Esophagus squamous epithelium (tissue), 5 donors: ENCODE measurements at places on chromosomes 7 and 10.

- H3K4me3 ChIP-seq, result no peak overlapping the region
- no peak overlapping the region for H3K27ac ChIP-seq
- no peaks in the 10 kb centered on the region for H3K4me1 ChIP-seq
- DNase-seq, result no peak
- no peaks in the 10 kb centered on the region for H3K27me3 ChIP-seq
These were observed 15.6 kb upstream of the RTKN2 start for GRCh38 chr10:62284221-62284620.

GRCh38 chr10:49414496-49414895 lies 18.6 kb upstream of the DRGX start:
- no peak overlapping the region for H3K27ac ChIP-seq
- no peak for DNase-seq
- no peaks in the 10 kb centered on the region for H3K36me3 ChIP-seq

DNA sequence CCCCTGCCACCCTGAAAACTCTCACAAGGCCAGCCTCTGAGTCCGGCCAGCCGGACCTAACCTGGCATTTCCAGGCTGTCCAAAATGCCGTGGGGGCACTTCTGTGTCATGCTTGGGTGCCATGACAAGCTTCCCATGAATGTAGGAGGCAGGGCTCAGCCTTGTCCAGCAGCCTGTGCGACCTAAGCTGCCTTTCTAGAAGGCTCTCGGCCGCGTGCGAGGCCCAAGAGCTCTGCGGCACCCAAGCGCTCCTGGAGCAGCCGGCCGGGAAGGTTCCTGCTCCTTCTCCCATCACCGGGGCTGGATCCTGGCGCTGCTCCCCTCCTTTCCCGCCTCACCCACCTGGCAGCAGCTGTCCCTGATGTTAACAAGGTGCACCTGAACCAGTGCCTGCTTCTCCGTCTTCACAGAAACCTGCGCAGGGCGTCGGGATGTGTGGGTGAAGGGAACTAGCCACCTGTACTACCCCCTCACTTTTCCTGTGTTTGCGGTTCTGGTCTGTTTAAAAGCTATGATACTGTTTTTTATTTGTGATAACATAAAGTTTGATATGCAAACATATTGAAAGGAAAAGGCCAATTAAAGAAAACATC lies 6.1 kb downstream of the GPER1 start:
- H3K4me1 ChIP-seq, result no peaks in the 10 kb centered on the region
- H3K36me3 ChIP-seq, result peaks cover 6% of the 10 kb centered on the region
- no peak overlapping the region for H3K4me3 ChIP-seq
- no peaks in the 10 kb centered on the region for H3K27me3 ChIP-seq

DNA sequence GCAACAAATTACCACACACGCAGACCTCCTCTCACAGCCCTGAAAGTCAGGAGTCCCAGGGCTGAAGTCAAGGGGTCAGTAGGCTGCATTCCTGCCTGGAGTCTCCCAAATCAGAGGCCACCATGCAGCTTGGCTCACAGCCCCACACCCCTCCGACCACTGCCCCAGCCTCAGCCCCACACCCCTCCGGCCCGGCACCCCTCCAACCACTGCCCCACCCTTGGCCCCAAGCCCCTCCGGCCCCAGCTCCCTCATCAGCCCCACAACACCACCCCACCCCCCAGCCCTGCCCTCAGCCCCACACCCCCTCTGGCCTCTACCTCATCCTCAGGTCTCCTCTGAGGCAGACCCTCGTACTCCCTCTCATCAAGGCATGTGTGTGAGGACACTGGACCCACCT lies 85.7 kb downstream of the DIP2C start:
- H3K27ac ChIP-seq, result no peak overlapping the region
- H3K4me1 ChIP-seq, result peaks cover 32% of the 10 kb centered on the region
- H3K36me3 ChIP-seq, result no peaks in the 10 kb centered on the region
- no peaks in the 10 kb centered on the region for H3K27me3 ChIP-seq
- no peak overlapping the region for H3K4me3 ChIP-seq
- DNase-seq, result no peak
